ENCODE measurements at places on chromosomes 3 and 15.

GRCh38 chr3:101813817-101814440 lies 34.9 kb downstream of the NXPE3 start:
- no peak for DNase-seq

DNA sequence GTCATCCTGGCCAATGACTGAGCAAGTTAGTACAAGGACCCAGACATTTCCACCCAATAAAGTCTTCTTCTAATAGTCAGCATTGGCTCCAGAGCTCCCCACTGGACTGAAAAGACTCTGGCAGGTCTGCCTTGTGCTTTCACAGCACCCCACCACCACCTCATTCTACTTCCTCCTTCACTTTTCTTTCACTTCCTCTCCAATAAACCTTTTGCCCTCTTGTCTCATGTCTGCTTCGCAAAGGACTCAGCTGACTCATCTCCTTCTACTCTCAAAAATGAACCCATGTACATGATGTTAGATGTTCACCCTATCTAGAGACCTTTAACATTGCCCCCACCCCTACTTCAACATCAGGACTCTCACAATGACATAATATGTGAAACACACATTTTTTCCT lies 181.0 kb upstream of the PPP2R3A start:
- DNase-seq, result no peak

DNA sequence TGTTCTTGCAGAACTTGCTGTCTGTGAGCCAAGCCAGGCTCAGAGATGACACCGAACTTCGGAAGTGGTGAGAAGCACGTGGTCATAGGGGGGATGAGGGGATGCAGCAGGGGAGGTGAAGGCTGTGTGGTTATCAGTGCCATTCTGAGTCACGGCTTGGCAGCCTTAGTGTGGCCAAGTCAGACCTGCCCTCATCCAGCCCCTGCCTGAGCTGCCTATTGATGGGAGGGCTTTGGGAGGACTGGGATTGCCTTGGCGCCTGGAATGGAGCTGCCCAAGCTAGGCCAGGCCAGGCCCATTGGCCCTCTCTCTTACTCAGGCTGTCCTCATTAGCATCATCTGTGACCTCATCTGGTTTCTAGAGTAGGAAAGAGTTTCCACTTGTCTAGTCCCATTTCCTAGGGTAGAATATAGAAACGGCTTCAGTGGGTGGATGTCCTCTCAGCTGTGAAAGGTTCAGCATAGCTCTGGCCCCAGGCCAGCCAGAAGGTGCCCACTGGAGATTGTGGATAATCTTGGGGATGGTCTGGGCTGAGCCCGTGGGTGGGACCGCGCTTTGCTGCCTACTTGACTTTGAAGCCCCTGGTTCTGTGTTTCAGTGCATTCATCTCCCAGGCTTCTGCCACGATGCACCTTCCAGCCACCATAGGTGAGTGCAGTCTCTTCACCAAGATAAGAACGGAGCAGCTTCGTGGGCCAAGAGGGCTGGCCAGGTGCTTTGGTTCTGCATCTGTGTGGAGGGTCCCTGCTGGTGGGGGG lies 7.2 kb downstream of the FAH start:
- DNase-seq, result no peak

- no peak for DNase-seq
Observed at GRCh38 chr15:94610485-94610884, 379.1 kb downstream of the MCTP2 start.

DNA sequence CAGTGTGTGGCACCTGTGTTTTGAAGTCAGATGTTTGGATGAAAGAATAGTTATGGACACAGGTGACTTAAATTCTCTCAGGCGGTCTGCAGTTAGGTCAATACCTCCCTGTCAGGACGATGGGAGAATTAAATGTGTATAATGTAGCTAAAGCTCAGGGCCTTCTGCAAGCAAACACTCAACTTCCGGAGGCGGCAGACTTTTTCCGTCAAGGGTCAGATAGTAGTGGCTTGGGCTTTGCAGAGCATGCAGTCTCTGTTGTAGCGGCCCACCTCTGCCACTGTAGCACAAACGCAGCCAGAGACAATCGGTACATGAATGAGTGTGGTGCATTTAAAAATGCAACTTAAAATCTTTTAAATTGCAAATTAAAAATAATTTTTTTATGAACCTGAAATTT lies 47.4 kb downstream of the CMTM8 start:
- DNase-seq, result no peak

GRCh38 chr15:40985541-40986330 lies 32.5 kb downstream of the CHAC1 start:
- DNase-seq, result no peak

- no peak for DNase-seq
Observed at GRCh38 chr3:126654571-126655383, at the start of gene TXNRD3. Gene TXNRD3 (minus strand): TSS chr3:126655124.
